Midbrain (tissue), 1 donor: ENCODE measurements at places on chromosomes 6 and 20.

GRCh38 chr6:125831659-125832058, 40.9 kb downstream of the NCOA7 start:
- DNase-seq: no peak

DNA sequence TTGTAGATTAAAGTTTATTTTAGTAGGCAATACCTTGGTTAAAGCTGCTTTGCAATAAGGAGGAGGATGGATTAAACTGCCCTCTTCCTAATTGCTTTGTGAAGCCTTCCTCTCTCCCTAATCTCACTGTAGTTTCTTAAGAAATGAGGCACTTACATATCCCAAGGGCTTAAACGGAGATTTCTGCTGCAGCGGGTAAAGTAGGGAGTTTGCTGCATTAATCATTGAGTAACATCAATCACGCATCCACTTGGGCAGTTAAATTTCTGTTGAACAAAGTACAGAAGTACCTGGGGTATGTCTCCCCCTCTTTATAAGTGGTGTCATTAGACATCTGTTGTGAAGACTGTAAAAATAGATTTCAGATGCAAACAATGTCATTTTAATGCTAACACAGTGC, 29.5 kb upstream of the ARID1B start:
- no peak for DNase-seq

DNA sequence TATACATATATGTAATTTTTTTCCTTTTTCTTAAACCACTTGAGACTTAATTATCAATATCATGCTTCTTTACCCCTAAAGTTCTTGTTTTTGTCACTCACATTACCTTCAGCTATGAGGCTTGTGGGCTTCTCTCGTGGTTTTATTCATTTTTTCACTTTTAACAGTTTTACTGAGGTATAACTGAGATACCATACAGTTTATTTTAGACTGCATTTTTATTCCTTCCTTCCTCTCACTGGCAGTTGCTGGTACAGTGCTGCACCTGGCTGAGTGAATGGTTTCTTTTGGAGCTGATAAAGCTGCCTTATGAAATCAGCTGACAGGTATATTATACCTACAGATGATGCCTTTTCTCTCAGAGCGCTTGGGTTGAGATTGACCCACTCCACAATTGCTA, 54.4 kb downstream of the LRP11 start:
- no peak for DNase-seq

GRCh38 chr6:15287670-15288375, 42.0 kb downstream of the JARID2 start:
- DNase-seq: no peak

DNA sequence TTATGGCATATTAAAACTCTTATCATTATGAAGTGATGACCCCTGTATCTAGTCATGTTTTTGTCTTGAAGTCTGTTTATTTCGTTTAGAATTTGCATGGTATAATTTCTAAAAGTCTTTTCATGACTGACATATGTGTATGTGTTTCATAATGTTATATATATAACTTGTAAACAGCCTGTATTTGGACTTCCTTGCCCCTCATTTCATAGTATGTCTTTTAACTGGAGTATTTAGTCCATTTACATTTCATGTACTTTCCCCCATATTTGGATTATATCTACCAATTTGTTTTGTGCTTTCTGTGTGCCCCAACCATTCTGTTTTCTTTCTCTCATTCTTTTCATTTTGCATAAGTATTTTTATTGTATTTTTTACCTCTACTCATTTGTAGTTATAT, 59.0 kb downstream of the SYCP2L start:
- no peak for DNase-seq
